GM04503 (cell line): ENCODE measurements at places on chromosomes 7 and 10.

GRCh38 chr7:73521636-73522104 lies 423 bp downstream of the BAZ1B start:
- DNase-seq: no peak

DNA sequence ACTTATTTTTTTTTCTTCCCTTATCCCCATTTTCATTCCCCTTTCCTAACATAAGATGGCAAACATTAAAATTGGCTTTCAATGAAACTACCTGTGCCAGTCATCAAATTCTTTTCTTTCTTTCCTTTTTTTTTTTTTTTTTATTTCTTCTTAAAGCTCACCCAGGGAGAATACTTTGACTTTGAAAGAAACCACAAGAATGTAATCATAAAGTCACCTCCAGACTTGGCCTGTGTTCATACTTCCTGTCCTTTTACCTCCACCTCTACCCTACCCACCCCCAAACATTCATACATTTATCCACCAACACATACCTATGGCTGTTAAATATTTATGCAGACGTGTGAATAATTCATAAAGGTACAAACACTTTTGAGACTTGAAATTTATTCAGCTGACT lies 254.6 kb downstream of the SLC25A13 start:
- no peak for DNase-seq

DNA sequence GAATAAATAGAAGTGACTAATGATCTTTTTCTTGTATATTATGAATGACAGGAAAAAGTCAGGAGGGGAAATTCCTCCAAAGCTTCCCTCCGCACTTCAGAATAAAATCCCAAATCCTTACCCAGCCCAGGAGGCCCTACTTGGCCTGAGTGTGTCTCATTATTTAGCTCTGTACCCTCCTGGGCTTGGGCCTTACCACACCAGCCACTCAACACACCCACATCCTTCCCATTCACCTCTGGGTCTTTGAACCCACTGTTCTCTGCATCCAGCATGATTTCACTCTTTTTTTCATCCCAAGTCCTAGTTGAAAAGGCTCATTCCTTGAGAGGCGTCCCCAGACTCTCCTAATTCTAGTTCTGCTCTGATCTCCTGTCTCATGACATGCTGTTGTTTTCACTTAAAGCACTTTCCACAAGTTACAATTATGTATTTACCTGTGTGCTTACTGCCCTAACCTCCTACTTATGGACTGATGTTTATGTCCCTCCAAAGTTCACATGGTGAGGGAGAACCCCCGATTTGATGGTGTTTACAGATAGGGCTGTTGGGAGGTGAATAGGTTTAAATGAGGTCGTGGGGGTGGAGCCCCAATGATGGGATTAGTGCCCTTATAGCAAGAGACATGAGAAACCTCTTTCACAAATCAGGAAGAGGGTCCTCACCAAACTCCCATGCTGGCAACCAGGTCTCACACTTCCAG lies 6.4 kb downstream of the NOD1 start:
- DNase-seq: no peak

DNA sequence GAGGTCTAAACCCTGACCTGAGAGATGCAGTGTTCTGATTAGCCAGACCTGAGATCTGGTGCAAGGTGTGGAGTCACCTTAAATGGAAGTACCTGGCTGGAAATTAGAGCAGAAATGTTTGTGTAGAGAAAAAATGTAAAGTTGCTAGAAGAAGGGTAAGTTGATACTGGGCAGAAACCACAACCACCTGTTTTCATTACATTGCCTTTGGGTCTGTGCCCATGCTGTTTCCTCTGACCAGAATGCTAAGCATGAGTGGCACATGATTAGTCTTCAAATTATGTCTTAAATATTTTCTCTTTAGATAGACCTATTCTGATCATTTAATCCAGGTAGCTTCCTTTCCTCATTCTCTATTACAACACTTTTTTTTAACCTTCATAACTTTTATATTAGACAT lies 69.0 kb downstream of the CASD1 start:
- no peak for DNase-seq

- DNase-seq: no peak
Measured at GRCh38 chr7:124322561-124322960, 289.7 kb upstream of the TMEM229A start.

GRCh38 chr7:149768931-149769330 lies 4.5 kb downstream of the ZNF467 start:
- no peak for DNase-seq

- no peak for DNase-seq
Measured at GRCh38 chr10:24425151-24425550, 216.2 kb downstream of the KIAA1217 start.

DNA sequence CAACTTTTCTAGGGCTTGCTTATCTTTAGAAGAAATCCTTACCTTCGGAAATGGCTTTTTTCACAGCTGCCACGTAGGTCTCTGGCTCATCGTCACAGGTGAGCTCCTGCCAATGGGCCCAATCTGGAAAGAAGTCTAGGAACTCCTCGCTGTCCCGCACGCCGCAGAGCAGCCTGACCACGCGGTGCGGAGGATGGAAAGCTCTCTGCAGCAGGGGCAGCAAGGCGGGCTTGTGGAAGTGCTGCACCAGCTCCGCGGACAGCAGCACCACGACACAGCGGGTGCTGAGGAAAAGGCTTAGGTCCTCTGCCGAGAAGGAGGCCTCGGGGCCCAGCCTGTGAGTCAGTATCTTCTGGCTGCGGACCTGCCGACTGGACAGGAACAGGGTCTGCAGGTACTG lies 10.8 kb downstream of the PIK3AP1 start:
- DNase-seq: no peak

- DNase-seq: peak; percentile 88
Measured at GRCh38 chr7:36192053-36192824, 39.2 kb downstream of the EEPD1 start.

GRCh38 chr10:132862485-132863420 lies 76.8 kb upstream of the NKX6-2 start:
- no peak for DNase-seq

- no peak for DNase-seq
Measured at GRCh38 chr10:101624526-101625102, 36.5 kb downstream of the DPCD start.

DNA sequence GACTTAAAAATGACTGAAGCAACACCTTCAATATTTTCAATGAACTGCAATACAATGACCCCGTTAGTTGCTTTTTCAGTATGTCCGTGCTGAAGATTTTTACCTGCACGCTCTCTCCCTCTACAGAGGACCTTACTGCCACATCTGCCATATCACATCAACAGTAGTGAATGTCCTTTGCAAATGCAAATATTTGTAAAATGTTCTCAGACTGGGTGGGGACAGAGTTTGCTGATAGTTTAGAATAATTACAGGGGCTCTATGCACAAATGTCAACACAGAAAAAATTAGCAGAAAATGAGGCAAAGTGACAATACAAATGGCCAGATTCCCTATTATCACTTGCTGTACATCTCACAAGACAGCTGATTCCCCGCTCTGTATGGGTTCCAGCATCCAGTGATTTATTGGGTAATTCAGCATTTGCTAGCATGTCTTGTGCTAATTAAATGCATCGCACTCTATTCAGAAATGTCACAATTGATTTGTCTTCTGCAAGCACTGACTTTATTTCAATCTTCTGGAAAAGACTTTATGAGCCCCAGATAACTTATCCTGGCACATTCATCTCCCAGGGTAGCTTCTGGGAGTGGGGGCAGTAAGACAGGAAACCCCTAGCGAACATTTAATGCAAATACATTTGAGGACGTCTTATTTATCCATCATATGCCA lies 69.1 kb upstream of the PTER start:
- DNase-seq: no peak

DNA sequence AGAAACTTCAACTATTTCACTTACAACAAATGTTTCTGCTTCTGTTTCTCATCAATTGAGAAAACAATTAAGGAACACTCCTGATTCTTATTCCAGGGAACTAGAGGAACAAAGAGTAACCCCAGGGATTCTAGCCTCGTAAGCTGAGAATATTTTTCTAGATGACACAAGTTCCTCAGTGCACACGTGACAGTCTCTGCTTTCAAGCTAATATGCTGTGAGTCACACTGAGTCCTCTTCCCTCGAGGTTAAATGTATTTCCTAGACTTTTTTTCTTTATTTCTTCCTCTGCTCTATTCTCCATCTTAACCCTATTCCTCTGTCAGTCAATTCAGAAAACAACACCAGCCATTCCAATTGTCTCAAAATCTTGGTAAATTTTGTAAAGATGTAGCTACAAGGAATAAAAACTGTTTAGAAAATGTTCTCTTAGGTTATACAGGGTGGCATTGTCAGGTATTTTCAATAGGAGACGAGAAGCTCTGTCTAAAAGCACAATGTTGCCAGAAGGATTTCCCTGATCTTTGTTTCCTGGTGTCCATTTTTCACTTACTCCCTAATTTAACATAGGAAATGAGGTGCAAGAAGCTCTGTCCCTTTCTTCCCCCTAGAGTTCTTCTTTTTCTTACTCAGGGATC lies 5.8 kb upstream of the C1GALT1 start:
- peak; percentile 68 for DNase-seq

DNA sequence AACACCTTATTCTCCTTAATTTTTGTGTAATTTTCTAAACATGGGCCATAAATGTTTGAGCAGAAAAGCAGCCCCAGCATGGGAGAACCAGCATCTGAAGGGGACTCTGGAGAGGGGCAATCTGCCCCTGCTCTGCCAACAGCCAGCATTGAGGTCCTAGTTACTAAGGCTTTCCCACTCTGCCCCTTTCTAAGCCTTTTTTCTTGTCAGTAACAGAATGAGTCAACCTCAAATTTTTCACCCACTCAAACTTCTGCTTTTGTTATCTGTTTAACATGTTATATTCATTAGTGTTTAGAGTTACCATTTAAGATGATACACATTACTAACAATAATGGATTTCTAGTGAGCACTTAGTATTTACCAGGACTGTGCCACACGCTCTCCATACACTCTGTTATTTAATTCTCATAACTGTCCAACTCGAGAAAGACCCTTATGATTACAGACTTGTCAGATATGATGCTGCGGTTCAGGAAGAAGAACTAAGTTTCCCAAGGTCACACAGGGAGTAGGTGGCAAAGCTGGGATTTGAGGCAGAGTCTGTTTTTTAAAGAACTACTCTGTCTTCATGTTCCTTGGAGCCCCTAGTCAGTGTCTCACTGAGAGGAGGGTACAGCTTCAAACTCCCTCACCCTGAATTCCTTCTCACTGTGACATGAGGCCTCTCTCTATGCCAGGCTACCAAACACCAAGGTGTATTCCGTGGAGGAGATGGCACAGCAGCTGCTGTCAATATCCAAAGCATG lies 19.9 kb upstream of the GPAM start:
- DNase-seq: no peak

DNA sequence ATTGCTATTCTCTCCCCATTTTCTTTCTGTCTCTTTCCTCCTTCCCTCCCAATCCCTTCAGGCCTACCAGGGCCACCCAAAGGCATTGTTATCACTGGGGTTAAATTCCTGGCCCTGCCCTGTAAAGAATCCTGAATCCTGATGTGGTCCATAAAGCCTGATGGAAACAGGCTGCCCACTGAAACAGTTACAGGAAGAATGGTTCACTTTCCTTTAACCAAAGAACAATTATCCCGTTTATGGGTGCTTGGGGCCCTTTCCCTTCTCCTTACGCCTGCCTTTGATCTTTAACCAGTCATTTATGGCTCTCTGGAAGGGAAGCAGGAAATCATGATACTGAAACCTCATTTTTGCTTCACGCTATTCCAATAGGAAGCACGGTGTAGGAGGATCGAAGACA lies 273.1 kb upstream of the NEBL start:
- DNase-seq: no peak

- no peak for DNase-seq
Measured at GRCh38 chr7:87129848-87130247, 22.4 kb upstream of the DMTF1 start.

DNA sequence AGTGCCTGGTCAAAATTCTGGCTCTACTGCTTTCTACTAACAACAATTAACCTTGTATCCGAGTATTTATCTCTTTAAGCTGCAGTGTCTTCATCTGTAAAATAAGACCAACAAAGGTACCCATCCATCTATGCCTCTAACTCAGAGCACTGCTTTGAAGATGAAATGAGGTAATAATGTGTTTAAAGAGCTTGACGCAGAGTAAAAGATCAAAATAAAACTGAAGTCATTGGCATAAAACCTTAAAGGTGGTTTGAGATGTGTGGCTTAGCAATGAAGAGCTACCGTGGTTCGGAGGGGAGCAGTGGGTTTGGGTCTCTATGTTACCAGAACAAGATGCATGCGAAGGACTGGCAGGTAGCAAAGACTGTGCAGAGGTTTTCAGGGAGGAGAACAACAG lies 16.1 kb upstream of the PRF1 start:
- no peak for DNase-seq
